ENCODE measurements at places on chromosomes 2 and 18.

GRCh38 chr2:227871375-227871791 lies at the start of gene DAW1:
DAW1 (plus strand) TSS chr2:227871631; CDS start chr2:227871690, 59 bp downstream.
- DNase-seq, result no peak

GRCh38 chr2:27105981-27106380 lies 12.9 kb downstream of the CGREF1 start:
- DNase-seq, result no peak

DNA sequence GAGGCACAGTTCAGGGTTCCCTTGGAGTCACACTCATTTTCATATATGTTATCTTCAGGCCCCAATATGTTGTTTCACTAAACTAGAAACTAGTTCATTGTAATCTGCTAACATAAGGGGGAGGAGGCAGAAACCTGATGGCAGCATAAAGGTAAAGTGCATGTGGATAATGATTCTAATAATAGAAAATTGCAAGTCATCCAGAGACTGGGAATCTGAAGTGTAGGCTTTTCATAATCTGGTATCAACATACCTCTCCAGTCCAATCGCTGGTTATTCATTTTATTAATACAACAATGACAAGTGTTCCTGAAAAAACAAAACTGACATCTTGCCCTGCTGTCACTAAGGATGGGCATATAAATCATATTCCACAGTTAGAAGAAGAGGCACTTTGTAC lies 326.3 kb upstream of the ZNF804A start:
- no peak for DNase-seq

DNA sequence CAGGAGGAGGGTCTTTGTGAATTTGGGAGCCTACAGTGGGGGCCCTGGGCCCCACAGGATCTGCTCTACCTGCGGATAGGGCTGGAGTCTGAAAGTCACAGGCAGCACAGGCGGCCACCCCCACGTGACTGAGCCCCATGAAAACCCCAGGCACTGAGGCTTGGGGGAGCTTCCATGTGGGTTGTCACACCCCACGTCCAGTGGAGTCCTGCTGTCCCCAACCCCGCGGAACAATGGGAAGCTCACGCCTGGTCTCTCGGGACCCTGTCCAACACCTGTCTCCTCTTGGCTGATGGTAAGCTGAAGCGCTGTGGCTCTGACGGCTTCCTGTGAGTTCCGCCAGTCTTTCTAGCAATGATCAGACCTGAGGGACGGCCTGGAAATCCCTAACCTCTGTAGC lies 85.8 kb downstream of the PTGR3 start:
- no peak for DNase-seq

- no peak for DNase-seq
Measured at GRCh38 chr18:76057386-76057785, 437.7 kb downstream of the ZNF516 start.

GRCh38 chr2:68320118-68320641 lies 431 bp upstream of the CNRIP1 start:
- no peak for DNase-seq

Measured in stimulated activated CD4-positive, alpha-beta T cell treated with anti-CD3 and anti-CD28 coated beads, Interleukin-1b, Interleukin-23, amount 100 ng/mL, for 24 hours (primary cell).